ENCODE measurements at places on chromosomes 1 and 21.

- no peak for DNase-seq
- H3K27ac ChIP-seq = no peak overlapping the region
- peaks cover 7% of the 10 kb centered on the region for H3K4me1 ChIP-seq
Measured at GRCh38 chr1:24896596-24897262, 33.3 kb downstream of the RUNX3 start.

DNA sequence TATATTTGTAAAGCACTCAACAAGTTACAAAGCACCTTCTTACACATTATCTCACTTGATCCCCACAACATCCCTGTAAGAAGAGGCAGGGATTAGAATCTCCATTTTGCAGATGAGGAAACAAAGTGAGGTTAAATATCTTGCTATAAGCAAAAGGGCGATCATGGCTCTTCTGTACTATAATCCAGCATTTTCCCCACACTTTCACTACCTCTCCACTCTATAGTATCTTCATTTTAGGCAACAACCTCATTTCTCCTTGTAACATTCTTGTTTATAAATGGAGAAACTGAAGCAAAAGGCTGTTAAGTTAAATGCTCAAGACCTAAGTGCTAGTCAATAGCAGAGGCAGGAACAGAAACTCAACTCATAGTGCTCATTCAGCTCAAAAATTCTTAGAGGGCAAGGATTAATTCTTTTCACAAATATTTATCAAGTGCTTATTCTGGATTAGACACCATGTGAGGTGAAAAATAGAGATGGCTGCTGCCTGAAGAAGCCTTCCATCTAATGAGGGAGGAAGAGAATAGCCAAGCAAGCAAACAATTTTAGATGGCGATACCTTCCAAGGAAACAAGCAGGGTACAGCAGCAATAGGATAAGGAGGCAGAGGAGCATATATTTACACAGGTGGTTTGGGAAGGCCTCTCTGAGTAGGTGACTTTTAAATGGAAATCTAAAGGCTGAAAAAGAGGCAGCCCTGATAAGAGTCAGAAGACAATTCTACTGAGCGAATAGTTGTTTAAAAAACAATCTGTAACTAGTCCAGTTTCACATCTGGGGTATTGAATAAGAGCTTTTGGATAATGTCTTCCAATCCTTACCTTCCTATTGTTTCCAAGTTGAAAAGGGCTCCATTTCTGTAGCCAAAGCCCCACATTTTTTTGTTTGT, 3.5 kb downstream of the ERRFI1 start:
- peak overlapping the region; percentile 84 for H3K27ac ChIP-seq
- H3K4me1 ChIP-seq = peaks cover 84% of the 10 kb centered on the region
- DNase-seq = no peak
- peak overlapping the region; percentile 88 for H3K4me3 ChIP-seq
- peaks cover 4% of the 10 kb centered on the region for H3K36me3 ChIP-seq
- H3K27me3 ChIP-seq = peaks cover 7% of the 10 kb centered on the region

DNA sequence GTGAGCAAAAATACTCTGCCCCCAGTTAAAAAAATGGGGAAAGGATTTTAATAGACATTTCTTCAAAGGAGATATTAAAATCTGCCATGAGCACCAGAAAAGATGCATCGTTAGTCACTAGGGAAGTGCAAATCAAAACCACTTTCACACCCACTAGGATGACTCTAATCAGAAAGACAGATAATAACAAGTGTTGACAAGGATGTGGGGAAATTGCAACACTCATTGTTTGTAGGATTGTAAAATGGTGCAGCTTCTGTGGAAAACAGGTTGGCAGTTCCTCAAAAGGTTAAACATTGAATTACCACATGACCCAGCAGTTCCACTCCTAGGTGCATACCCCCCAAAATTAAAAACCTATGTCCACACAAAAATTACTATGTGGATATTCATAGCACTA, 112.3 kb downstream of the KCNJ6 start:
- no peaks in the 10 kb centered on the region for H3K4me1 ChIP-seq
- H3K27ac ChIP-seq = no peak overlapping the region
- no peak overlapping the region for H3K4me3 ChIP-seq
- no peak for DNase-seq
- H3K27me3 ChIP-seq = no peaks in the 10 kb centered on the region

DNA sequence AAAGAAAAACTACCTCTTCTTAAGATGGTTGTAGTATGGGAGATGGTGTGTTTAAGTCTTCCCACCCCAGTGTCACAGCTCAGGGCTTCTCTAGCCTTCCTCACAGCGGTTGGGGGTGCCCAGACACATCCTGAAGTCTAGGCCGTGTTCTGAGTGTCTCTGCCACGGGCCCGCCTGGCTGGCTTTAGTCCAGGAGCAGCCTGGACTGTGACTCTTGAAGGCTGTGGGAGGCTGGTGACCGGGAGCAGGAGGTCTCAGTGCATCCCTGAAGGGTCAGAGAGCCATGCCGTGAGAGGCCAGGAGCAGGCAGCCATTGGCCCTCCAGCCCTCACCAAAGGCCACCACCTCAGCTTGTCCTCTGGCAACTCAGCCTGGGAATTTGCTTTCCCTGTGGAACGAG, 4.5 kb downstream of the EPHX1 start:
- DNase-seq = no peak
- no peak overlapping the region for H3K4me3 ChIP-seq
- peaks cover 6% of the 10 kb centered on the region for H3K36me3 ChIP-seq
- H3K4me1 ChIP-seq = peaks cover 58% of the 10 kb centered on the region
- H3K27ac ChIP-seq = no peak overlapping the region

DNA sequence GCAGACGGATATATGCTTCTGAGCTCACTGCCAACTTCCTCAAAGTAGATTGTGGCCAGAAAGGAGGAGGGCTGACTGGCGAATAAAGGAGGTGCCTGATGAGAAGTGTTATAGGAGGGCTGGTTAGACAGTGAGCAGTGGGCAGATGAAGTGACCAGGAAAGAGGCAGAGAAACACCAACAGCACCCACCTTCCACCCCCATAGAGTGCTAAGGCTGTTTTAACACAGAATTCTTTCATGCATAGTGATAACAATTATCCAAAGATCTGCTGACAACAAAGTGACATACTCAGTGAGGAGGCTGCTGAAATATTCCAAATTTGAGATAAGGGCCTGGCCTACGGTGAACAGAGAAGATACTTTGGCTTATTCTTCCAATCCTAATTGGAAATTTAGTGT, 21.2 kb upstream of the MTR start:
- no peaks in the 10 kb centered on the region for H3K36me3 ChIP-seq
- H3K27ac ChIP-seq = no peak overlapping the region
- no peak overlapping the region for H3K4me3 ChIP-seq
- H3K4me1 ChIP-seq = no peaks in the 10 kb centered on the region

DNA sequence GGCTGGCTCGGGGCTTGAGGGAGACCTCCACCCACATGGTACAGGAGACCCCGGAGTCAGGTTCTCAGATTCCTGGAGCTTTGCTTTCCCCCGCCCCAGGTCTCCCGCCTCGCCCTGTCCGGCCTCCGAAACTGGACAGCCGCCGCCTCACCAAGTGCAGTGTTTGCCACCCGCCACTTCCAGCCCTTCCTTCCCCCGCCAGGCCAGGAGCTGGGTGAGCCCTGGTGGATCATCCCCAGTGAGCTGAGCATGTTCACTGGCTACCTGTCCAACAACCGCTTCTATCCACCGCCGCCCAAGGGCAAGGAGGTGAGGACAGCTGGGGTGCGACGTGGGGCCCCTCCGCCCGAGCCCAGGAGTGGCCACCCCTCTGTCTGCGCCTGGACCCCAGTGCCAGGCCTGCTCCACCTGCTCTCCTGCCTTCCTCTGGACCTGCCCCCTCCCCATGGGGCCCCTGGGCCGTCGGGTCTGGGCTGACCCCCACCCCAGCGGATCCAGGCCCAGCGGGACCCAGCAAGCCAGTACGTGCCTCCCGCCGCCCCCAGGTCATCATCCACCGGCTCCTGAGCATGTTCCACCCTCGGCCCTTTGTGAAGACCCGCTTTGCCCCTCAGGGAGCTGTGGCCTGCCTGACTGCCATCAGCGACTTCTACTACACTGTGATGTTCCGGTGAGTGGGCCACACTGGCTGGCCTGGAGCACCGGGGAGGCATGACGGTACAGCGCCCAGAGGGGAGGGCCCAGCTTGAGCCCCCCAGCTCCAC, 8.7 kb downstream of the SELENON start:
- no peak for DNase-seq
- H3K27ac ChIP-seq = no peak overlapping the region
- peaks cover 7% of the 10 kb centered on the region for H3K4me1 ChIP-seq
- H3K36me3 ChIP-seq = peaks cover 18% of the 10 kb centered on the region
- no peak overlapping the region for H3K4me3 ChIP-seq

DNA sequence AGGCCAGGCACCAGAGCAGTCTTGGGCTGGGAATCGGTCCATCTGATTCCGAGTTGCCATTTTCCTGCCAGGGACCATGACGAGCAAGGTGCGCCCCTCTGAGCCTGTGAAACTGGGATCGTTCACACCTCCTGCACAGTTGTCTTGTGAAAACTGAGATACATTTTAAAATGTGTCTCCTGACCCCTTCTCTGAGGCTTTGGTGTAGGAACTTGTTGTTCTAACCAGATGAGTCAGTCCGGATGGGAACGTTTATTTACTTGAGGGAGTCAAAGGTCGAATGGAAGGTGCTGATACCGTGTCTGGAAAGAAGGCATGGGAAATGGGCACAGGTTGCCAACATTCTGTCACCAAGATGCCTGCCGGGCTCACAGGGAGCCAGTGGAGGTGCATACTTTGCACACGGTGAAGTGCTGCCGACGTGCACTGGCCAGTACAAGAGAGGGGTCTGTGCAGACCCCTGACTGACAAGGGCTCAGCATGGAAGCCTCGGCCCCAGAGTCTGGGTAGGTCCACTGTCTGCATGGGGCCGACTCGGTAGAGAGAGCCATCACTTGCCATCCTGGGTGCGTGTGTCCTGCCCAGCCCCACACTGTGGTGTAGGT, 7.4 kb upstream of the KCNN3 start:
- H3K27ac ChIP-seq = no peak overlapping the region
- no peaks in the 10 kb centered on the region for H3K27me3 ChIP-seq
- no peaks in the 10 kb centered on the region for H3K36me3 ChIP-seq
- DNase-seq = no peak
- no peaks in the 10 kb centered on the region for H3K4me1 ChIP-seq
- no peak overlapping the region for H3K4me3 ChIP-seq

DNA sequence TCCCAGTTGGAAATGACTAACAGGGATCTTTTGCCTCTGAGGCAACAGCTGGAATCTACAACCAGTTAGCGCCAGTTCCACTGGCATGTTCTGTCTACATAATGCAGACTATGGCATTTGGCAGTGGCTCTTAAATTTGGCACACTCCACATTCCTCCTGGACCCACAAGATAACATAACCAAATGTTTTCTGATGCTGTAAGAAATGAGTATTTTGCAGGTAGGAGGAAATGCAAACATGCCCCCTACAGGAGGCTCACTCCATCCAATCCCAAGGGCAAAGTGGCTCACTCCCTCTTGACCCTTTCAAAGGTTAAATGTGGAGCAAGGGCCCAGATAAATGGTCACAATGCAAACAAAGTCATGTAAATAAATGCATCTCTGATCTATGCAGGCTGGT, 129.2 kb upstream of the PROX1 start:
- no peaks in the 10 kb centered on the region for H3K27me3 ChIP-seq
- no peak overlapping the region for H3K27ac ChIP-seq
- H3K36me3 ChIP-seq = no peaks in the 10 kb centered on the region
- 0 out of 2 replicates have a peak, but pooled peaks cover 6% of the 10 kb centered on the region for H3K4me1 ChIP-seq
- H3K4me3 ChIP-seq = no peak overlapping the region

DNA sequence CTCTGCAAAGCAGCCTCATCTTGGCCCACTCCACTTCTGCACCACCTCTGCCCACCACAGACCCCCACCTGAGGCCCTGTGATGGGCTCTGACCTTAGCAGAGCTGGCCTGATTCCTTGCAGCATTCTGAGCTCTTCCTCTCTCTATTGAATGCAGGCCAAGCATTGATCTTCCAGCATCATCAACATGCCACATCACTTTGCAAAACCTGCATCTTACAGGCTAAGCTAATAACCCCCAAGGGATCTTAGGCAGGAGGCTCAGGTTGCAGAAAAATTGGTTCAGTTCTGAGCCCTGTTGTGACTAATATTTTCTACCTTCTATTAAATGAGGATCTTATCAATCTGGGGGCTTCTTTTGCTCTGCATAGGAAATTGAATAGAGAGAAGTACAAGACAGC, 78.7 kb downstream of the ATP1A1 start:
- H3K27ac ChIP-seq = no peak overlapping the region
- DNase-seq = no peak
- no peaks in the 10 kb centered on the region for H3K27me3 ChIP-seq
- no peak overlapping the region for H3K4me3 ChIP-seq
- H3K4me1 ChIP-seq = peaks cover 10% of the 10 kb centered on the region
- H3K36me3 ChIP-seq = no peaks in the 10 kb centered on the region

DNA sequence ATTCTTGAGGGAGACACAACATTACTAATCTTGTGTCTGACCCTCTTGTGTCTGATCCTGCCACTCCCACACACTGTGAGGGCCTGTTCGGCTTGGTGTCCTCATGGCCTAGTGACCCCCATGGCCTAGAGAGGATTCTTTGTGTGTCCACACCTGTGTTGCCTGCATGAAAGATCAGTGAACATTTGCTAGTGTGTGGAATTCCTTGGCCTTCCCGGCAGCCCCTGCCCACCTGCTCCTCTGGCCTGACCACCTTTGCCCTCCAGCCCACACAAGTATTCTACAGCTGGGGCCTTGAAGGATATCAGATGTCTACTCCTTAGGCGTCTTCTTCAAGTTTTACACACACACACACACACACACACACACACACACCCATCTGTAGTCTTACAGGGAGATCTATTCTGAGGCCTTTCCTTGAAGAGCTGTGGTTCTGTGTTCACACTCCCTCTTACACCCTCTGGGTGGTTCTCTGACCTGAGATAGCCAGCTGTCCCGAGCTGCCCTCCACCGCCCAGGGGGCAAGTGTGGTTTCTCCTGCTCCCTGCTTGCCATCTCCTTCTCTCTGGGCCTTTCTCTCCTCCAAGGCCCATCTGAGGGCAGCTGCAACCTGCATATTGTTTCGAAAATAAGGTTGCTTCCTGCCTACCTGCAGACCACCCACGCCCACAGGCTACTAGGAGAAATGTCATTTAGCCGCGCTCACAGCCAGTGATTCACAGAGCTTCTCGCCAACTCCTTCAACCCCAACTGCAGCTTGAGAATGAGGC, 45.4 kb downstream of the CD247 start:
- no peak for DNase-seq
- H3K4me1 ChIP-seq = peaks cover 20% of the 10 kb centered on the region
- H3K27ac ChIP-seq = no peak overlapping the region

GRCh38 chr21:42187976-42188653, 30.8 kb upstream of the ABCG1 start:
- H3K27ac ChIP-seq = no peak overlapping the region
- peaks cover 2% of the 10 kb centered on the region for H3K27me3 ChIP-seq
- DNase-seq = no peak
- H3K4me3 ChIP-seq = no peak overlapping the region
- H3K4me1 ChIP-seq = no peaks in the 10 kb centered on the region

DNA sequence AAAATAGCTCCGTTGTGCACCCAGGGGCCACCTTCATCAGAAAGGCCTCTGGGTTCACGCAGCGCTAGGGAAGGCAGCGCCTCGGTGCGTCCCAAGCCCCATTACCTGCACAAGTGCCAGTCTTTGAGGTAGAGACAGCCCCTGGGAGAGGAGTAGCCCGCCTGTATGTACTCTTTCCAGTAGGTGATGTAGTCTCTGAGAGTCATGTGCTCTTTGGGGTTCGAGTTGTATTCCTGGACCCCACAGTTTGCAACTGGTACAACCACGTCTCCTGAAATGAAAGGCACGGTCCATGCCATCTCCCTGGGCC, 601 bp downstream of the JMJD4 start:
- no peak overlapping the region for H3K27ac ChIP-seq
- peaks cover 25% of the 10 kb centered on the region for H3K4me1 ChIP-seq
- H3K27me3 ChIP-seq = no peaks in the 10 kb centered on the region

GRCh38 chr1:145751491-145752037, 32.3 kb downstream of the CD160 start:
- DNase-seq = no peak
- no peaks in the 10 kb centered on the region for H3K27me3 ChIP-seq
- H3K4me3 ChIP-seq = no peak overlapping the region
- H3K27ac ChIP-seq = no peak overlapping the region
- H3K4me1 ChIP-seq = no peaks in the 10 kb centered on the region
- peaks cover 5% of the 10 kb centered on the region for H3K36me3 ChIP-seq

Measured in WTC11 (cell line).